Mesenchymal stem cell (in vitro differentiated cells and primary cell): ENCODE measurements at places on chromosomes 6 and 20.
A peak's percentile ranks its signal among the peaks of the same experiment; 100 is the strongest.

GRCh38 chr6:35093783-35094182 lies 47.4 kb downstream of the TCP11 start:
- DNase-seq = no peak

- DNase-seq = peak; percentile 48
Measured at GRCh38 chr6:53979468-53980067, 131.7 kb upstream of the MLIP start.

DNA sequence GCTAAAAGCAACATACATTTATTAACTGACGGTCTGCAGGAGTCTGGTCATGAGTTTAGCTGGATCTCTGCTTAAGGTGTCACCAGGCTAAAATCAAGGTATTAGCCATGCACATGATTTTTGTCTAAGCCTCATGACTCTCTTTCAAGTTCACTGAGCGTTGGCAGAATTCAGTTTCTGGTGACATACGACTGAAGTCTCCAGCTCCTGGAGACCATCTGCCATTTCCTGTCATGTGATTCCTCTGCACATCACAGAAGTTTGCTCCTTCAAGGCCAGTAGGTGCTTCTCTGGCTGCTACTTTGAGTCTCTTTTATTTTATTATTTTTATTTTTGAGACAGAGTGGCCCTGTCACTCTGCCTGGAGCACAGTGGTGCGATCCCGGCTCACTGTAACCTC lies 148.4 kb upstream of the EYA4 start:
- no peak for DNase-seq

GRCh38 chr6:140036196-140036595 lies 661.7 kb upstream of the CITED2 start:
- no peak for DNase-seq

DNA sequence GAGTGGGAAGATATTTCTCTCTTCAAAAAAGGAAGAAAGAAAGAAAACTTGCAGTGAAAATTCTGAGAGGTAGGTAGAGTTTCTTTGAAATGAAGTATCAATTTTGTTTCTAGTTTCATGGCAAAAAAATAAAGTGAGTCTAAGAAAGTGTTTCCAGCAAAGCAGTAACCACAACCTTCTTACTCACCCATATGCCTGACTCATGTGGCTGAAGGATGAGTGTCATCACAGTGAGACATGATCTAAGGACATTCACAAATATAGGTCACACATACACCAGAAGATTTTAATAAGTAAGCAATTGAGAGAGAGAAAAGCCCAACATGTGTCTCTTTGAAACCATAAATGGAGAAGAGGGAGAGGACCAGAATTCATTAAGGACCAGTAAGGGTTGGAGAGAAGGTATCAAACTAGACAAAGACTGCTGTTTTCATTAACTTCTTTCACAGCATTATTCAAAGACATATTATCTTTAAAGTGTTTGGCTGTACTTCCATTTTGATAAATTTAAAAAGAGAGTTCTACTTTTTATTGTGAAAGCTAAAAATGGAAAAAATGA lies 169.5 kb downstream of the FRK start:
- peak; percentile 66 for DNase-seq

GRCh38 chr20:42604998-42605956 lies 584.4 kb downstream of the PTPRT start:
- DNase-seq = no peak

GRCh38 chr6:73508776-73509175 lies 12.1 kb downstream of the EEF1A1 start:
- no peak for DNase-seq

DNA sequence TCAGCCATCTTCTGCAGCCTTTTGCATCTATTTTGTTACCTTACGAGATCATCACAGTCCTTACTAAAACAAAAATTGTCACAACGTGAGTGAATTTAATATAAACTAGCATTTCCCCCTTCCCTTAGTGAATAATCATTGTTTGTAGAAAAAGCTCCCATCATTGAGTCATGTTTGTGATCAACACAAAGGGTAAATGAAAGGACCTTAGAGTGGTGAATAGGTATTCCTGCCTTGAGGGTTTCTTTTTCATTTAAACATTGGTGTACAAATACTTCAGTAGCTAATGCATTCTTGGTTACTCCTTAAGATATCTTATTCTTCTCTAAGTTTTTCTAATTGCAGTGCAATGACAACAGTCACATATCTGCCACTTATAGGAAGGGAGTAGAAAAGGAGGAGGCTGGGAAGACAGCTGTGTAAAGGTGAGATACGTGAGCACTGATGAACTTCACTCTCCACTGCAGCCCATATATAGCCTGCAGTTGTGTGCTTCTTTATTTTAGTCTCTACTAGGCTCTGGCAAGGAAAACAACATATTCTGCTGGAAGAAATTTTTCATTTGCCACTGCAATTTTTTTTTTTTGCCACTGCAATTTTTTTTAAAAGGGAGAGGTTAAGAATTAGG lies 27.8 kb downstream of the ADGRG6 start:
- DNase-seq = no peak

DNA sequence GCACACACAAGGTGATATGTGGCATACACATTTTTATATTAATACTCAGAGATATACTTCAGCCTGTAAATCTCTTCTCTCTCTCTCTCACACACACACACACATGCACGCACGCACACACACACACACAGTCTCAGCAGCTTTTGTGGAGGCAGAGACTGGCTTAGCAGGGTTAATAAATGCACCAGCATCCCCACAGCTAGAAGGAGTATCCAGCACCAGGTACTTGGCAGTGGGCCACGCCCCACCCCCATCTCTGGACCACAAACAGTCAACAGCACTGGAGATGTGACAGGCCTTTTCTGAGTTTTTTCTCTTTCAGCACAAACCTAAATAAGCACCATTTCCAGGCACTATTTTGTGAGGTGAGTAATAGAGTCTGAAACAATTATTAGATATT lies 47.3 kb upstream of the LRFN2 start:
- peak; percentile 11 for DNase-seq

DNA sequence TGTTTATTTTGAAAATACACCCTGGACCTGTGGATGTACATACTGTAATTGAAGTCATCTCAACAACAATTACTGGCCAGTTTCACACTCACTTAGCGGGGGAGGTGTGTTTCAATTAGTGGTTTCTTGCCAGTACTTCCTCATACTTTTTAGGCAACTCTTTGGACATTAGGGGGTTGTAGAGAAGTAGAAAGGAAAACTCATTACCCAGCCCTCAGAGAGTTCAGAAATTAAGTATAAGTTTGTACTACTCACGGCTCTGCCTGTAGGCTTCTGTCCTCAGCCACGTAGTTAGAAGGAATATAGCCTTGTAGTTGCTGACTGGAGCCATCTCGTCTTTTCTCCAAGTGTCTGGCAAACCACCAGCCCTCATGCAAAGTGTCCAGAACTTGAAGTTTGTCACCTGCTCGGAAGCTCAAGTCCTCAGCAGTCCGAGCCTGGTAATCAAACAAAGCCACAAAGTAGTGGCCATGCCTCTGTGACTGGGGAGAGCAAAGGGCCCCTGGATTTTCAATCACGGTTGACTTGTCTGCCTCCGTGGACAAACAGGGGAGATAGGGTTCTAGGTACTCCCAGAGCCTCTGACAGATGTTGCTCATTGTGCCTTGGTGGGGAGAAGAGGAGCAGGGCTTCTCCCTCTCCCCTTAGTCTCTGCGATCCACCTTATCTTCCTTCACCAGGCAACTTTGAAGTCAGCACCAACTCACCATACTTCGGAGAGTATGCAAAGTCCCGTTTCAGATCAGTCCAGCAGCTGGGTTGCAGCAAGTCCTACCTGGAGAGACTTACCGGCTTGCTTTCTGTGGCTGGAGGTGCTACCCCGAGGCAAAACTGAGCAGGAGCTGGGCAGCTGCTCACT lies 749 bp downstream of the FRK start:
- no peak for DNase-seq

- DNase-seq = peak; percentile 72
Measured at GRCh38 chr6:134347885-134348805, 30.2 kb upstream of the SGK1 start.

- no peak for DNase-seq
Measured at GRCh38 chr6:158402184-158402583, 89.9 kb downstream of the TULP4 start.

DNA sequence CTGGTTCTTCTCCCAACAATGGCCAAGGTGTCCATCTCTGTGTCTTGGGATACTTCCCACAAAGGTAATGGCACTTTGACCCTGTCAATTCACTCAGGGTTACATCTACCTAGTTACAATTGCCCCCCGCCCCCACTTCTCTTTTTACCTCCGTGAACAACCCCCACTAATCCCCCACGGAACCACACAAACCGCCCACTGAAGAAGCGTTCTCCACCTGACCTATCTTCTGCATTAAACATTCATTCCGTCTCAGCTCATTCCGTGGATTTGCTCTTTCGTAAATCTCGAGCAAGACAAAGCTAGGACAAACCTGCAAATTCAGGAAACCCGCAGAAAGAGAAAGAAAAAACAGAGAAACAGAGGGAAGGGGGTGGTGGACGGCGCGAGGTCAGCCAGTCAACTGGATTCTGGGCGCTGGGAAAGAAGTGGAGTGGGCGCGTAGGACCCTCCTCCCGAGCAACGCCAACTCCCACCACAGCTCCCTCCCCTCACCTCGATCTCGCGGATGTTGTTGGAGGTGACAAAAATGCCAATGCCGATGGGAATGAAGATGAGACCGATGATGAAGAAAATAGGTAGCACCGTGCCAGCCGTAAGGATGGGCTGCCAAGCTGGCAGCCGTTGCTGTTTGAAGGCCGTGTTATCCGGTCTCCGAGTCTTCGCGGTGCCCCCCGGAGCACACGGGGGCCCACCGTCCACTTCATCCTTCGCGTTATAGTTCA lies 523 bp downstream of the TMEM30A start:
- peak; percentile 60 for DNase-seq

- no peak for DNase-seq
Measured at GRCh38 chr6:4885341-4885933, 109.2 kb downstream of the CDYL start.

- no peak for DNase-seq
Measured at GRCh38 chr6:166168616-166169548, 1.2 kb upstream of the TBXT start.

DNA sequence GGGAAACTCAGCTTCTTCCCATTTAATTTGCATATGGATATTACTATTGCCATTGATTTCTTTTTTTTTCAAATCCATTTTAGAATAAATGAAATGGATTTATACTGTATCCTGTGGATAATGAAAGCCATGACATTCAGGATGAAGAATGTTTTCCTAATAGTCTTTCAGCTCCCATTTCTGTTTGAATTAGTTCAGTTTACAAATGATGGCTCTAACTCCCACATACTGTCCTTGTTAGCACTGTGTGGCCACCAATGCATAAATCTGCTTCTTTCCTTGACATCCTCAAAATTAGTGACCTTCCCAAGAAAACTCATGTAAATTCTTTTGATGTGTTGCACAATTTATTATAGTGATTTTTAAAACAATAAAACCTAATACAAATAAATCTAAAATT lies 693.2 kb upstream of the GJE1 start:
- DNase-seq = no peak

GRCh38 chr20:49676581-49677291 lies 36.9 kb downstream of the B4GALT5 start:
- DNase-seq = peak; percentile 61

- no peak for DNase-seq
Measured at GRCh38 chr6:33333666-33334065, 16.1 kb upstream of the ZBTB22 start.

DNA sequence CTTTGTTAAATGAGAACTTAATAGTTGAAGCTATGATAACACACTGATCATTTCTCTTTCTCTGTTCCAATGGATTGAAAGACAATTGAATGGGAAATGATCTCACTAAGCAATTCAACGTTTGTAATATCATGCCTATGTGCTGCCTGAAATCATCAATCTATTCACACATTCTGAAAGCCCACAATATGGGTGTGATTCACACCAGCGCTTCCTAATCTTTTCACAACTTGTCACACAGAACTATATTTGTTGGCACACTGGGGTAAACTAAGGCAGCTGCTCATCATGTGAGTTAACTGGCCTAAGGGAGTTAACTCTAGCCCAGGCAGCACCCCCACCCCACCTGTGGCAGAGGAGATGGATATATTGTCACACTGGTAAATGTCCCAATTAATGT lies 37.1 kb upstream of the UTRN start:
- no peak for DNase-seq

DNA sequence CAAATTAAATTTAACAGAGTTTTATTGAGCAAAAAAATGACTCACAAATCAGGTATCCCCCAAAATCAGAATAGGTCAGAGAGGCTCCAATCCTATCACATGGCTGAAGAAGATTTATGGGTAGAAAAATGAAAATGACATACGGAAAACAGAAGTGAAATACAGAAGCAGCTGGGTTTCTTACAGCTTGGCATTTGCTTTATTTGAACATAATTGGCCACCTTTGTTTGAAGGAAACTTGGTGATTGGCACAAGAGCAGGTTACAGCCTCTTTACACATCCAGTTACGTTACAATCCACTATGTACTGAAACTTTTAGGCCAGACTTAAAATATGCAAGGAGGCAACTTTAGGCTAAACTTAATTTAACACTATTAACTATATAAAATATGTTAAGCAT lies 11.7 kb upstream of the TREM2 start:
- no peak for DNase-seq

DNA sequence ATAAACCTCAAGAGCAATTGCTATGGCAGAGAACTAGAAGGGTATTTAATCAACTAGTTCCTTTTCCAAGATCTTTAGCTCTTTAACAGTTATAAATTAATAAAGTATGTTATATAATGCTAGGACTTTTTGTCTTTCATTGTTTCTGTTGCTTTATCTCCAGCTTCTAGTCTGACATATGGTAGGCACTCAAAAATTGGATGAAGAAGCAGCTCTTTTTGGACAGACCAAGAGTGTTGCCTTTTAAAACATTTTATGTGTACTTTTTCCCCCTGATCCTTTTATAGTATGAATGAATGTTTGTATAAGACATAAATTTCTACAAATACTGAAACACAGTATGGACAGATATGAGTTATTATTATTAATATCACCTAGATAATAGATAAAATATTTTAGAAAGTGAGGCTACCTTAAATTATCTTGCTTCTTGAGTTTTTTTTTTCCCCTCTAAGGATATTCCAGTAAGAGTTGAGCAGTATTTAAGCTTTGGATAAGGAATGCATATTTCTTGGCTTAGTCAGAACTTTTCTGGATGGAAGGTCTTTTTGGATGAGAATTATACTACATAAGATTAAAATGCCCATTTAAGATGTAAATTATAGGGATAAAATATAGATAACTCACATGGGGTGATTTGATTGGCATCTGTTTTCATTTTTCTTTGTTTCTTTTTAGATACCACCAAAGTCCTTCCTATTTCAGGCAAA lies 16.6 kb downstream of the LAMA2 start:
- DNase-seq = peak; percentile 19
